Central memory CD8-positive, alpha-beta T cell (primary cell): ENCODE measurements at places on chromosomes 12 and 14.
A peak's percentile ranks its signal among the peaks of the same experiment; 100 is the strongest.

GRCh38 chr14:54052696-54053385 lies 96.2 kb upstream of the BMP4 start:
- DNase-seq = no peak

- no peak for DNase-seq
Observed at GRCh38 chr12:75971253-75971652, 60.3 kb downstream of the PHLDA1 start.

DNA sequence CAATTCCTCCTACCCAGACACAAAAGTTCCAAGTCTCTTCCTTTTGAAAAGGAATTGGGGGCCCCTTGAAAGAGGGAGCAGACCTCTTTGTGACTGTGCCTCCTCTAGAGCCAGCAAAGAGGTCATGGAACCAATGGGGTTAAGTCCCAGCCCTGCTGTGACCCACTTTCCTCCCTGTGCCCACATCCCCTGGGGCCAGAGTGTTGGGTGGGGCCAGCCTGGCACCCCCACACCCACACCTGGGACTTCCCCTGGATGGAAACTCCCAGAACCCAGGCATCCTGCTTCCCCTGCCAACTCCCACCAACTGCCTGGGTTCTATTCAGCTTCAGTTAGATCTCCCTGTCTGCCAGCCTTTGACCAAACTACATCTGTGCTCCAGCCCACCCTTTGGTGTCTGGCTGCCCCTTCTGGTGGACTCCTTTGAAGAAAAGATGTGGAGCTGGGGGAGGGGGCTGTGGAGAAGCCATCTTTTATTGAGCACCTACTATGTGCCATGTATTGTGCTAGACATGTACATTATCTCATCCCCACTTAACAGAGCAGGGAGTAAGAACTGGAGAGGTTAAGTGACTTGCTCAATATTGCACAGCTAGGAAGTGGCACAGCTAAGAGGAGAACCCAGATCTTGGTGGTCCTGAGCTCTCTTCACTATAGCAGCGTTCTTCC lies 4.6 kb upstream of the RARG start:
- peak; percentile 46 for DNase-seq

GRCh38 chr14:58414845-58415244 lies 12.5 kb downstream of the TIMM9 start:
- DNase-seq = no peak

DNA sequence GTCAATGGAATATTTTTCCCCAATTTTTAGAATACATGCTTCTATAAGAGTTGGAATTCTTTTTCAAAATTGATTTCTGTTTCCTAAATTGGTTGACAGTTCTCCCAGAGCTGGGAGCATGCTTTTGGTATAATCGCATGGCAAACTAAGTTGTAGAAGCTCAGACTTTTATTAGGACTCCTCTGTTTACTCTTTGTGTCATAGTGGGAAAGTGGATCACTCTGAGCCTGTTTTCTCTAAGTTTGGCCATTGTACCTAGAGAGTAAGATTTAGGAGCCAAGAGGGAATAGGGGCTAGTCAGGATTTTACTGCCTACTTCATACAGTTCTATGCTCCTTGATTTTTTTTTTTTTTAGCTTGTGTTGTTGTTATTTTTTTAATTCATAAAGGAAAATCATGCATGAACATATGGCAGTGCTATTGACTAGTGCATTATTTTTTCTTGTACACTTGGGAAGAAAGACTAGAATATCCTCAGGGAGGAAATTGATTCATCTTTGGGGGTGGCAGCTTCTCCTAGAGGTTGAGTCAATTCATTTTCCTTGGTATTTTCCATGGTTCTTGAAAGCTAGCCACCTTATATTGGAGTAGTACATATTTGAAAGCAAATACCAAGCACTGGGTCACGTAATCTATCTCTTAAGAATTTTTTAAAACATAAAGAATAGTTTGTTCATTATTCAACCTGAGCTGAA lies 77.7 kb upstream of the TRAF3 start:
- DNase-seq = no peak

GRCh38 chr12:51441583-51441982 lies 17.0 kb downstream of the SLC4A8 start:
- DNase-seq = no peak

- DNase-seq = no peak
Observed at GRCh38 chr12:89098441-89099112, 253.7 kb downstream of the DUSP6 start.

- DNase-seq = no peak
Observed at GRCh38 chr12:78331753-78332152, 501.1 kb downstream of the NAV3 start.

DNA sequence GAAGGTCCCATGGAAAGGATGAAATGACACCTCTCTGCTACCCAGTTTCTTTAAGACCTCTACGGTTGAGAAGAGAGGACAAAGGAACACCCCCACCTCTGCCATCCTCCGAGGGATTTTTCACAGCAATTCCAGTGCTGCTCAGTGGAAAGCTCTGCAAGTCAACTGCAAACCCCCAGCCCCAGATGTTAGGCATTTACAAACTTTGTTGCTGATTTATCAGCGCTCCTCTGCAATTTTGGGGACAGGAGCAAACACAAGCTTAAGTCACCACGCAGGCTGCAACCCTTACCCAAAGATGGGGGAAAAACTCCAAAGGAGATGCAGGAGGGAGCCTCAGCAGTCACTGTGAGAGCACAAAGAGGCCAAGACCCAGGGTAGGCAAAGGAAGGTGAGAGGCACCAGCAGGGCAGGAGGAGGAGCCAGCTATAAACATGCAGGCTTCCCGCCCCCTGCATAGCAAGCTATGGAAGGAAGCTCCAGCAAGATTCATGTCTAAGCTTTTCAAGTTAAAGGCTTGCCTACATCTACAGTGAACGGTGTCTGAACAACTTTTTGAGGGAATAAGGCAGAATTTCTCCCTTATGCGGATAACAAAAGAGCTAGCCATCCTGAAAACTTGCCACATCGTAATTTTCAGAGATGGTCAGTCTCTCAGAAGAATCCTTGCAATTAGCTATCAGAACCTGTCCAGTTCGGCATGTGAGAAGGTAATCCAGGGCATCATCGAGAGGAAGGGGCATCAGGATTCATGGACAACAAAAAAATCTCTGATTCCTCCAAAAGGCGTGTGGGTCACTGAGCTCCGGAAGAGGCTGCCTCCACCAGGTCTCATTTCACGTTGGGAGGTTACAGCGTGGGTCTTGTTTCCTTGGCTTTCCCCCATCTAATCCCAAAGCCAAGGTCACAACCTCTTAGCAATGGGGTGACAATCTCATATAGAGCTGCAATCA lies 3.9 kb downstream of the CTDSP2 start:
- no peak for DNase-seq

DNA sequence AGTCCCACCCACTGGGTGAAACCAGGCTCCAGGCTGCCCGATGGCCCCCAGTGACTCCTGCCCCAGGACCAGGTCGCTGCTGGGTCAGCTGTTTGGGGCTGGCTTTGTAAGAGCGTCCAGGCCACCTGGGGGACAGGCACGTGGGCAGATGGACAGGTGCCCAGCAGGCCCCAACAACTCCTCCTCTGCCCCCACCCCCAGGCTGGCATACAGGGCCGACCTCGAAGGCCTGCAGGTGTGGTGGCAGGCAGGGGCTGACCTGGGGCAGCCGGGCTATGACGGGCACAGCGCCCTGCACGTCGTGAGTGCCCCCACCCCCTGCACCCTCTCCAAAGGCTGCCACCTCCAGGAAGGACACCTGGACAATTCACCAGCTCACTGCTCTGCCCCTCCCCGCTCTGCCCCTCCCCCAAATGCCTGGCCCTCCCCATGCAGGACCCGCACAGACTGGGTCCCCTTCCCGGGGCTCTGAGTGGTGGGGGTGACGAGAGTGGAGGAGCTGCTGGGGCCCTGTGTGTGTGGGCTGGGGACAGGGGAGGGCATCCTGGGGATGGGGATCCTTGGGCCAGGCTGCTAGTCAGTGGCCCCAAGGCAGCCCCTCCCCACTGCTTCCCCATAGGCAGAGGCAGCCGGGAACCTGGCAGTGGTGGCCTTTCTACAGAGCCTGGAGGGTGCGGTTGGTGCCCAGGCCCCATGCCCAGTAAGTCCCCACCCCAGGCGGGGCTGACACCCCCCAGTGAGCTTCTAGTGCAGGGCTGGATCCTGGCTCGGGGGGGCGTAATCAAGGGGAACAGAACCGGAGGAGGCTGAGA lies 26.0 kb downstream of the ASPG start:
- no peak for DNase-seq
